ENCODE measurements at places on chromosomes 7 and 10. TPM values are rescaled to one million over a fixed set of nuclear protein-coding genes. Genes with fewer than 3 reads are reported as not detected.

- H3K27me3 ChIP-seq, result no peaks in the 10 kb centered on the region
- H3K36me3 ChIP-seq, result no peaks in the 10 kb centered on the region
- no peak for DNase-seq
- peak overlapping the region; percentile 50 for H3K27ac ChIP-seq
- H3K4me3 ChIP-seq, result no peak overlapping the region
- peaks cover 13% of the 10 kb centered on the region for H3K4me1 ChIP-seq
These were observed 36.3 kb downstream of the LAMB4 start for GRCh38 chr7:108093851-108094331.

GRCh38 chr7:115662120-115662519 lies 368.4 kb downstream of the TFEC start:
- no peak overlapping the region for H3K4me3 ChIP-seq
- H3K36me3 ChIP-seq, result no peaks in the 10 kb centered on the region
- H3K27me3 ChIP-seq, result no peaks in the 10 kb centered on the region
- H3K27ac ChIP-seq, result no peak overlapping the region
- H3K4me1 ChIP-seq, result no peaks in the 10 kb centered on the region

- no peaks in the 10 kb centered on the region for H3K27me3 ChIP-seq
- DNase-seq, result no peak
- H3K4me1 ChIP-seq, result peaks cover 37% of the 10 kb centered on the region
- H3K27ac ChIP-seq, result peak overlapping the region; percentile 15
- no peak overlapping the region for H3K4me3 ChIP-seq
- no peaks in the 10 kb centered on the region for H3K36me3 ChIP-seq
These were observed 3.5 kb downstream of the CYTH3 start for GRCh38 chr7:6268907-6269306.

- H3K27me3 ChIP-seq, result no peaks in the 10 kb centered on the region
- peaks cover 12% of the 10 kb centered on the region for H3K4me1 ChIP-seq
- peak; percentile 82 for DNase-seq
- no peak overlapping the region for H3K4me3 ChIP-seq
- H3K27ac ChIP-seq, result no peak overlapping the region
These were observed 23.2 kb downstream of the POR start for GRCh38 chr7:75937958-75938786.

DNA sequence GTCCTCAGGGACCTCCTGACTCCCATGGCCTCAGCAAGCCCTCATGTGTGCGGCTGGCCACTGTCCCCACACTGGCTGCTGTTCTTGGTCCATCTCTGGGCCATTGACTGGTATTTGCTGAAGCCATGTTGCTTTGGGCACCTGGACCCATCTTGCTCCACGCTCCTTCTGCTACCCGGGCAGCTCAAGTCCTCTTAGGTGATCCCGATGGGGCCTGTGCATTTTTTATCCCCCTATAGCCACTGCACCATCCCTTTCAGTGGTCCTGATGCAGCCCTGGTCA lies 16.7 kb downstream of the RAMP3 start:
- H3K27me3 ChIP-seq, result peaks cover 3% of the 10 kb centered on the region
- no peaks in the 10 kb centered on the region for H3K36me3 ChIP-seq
- no peak overlapping the region for H3K27ac ChIP-seq
- H3K4me3 ChIP-seq, result no peak overlapping the region
- no peaks in the 10 kb centered on the region for H3K4me1 ChIP-seq

DNA sequence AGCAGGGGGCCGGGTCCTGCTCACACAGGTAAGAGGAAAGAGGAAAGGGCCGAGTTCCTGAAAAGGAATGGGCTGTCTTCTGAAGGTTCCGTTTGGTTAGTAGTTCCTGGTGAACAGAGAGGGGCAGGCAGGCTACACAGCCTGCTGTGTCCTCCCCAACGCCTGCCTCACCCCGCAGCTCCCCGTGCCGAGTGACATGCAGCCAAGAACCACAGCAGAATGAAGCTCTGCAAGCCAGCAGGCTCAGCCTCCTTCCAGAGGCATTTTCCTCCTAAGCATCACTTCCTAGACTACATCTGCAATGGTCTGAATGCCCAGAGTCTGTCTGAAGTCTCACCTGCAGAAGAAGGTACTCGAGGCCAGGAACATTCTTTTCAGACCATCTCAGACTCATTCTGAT lies 202.4 kb upstream of the TCERG1L start:
- DNase-seq, result no peak
- H3K27ac ChIP-seq, result no peak overlapping the region
- no peak overlapping the region for H3K4me3 ChIP-seq
- H3K27me3 ChIP-seq, result peaks cover 11% of the 10 kb centered on the region
- H3K4me1 ChIP-seq, result peaks cover 4% of the 10 kb centered on the region

DNA sequence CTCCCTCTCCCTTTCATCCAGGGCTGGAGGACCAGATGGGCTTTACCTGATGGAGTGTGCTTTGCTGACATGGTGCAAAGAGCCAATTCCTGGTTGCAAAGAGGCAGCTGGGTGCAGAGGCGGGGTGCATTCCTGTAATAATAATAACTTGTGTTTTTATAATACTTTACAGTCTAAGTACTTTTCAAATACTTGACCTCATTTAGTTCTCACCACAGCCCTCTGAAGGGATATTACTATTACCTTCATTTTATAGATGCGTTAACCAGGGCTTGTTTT lies 70.4 kb downstream of the TCF7L2 start:
- no peaks in the 10 kb centered on the region for H3K27me3 ChIP-seq
- H3K4me3 ChIP-seq, result no peak overlapping the region
- H3K36me3 ChIP-seq, result no peaks in the 10 kb centered on the region
- peak overlapping the region; percentile 48 for H3K27ac ChIP-seq
- DNase-seq, result no peak

- H3K4me3 ChIP-seq, result no peak overlapping the region
- no peak overlapping the region for H3K27ac ChIP-seq
- peaks cover 3% of the 10 kb centered on the region for H3K4me1 ChIP-seq
- DNase-seq, result no peak
- H3K36me3 ChIP-seq, result no peaks in the 10 kb centered on the region
These were observed 148.4 kb downstream of the PLXDC2 start for GRCh38 chr10:19964625-19965024.

- H3K27ac ChIP-seq, result no peak overlapping the region
- no peak for DNase-seq
- H3K4me1 ChIP-seq, result no peaks in the 10 kb centered on the region
These were observed 134.2 kb downstream of the CTTNBP2 start for GRCh38 chr7:117739085-117739484.

- H3K27me3 ChIP-seq, result no peaks in the 10 kb centered on the region
- H3K36me3 ChIP-seq, result no peaks in the 10 kb centered on the region
- H3K4me3 ChIP-seq, result no peak overlapping the region
- H3K27ac ChIP-seq, result no peak overlapping the region
These were observed 623.1 kb upstream of the MGMT start for GRCh38 chr10:128843972-128844371.

- DNase-seq, result no peak
- H3K4me1 ChIP-seq, result peaks cover 53% of the 10 kb centered on the region
- peak overlapping the region; percentile 95 for H3K27ac ChIP-seq
These were observed 854 bp downstream of the CTBP2 start for GRCh38 chr10:125159486-125159931.

GRCh38 chr10:96863922-96864543 lies 31.9 kb downstream of the LCOR start:
- no peak overlapping the region for H3K4me3 ChIP-seq
- H3K36me3 ChIP-seq, result peaks cover 9% of the 10 kb centered on the region
- no peak overlapping the region for H3K27ac ChIP-seq
- H3K27me3 ChIP-seq, result no peaks in the 10 kb centered on the region
- peaks cover 15% of the 10 kb centered on the region for H3K4me1 ChIP-seq
- DNase-seq, result no peak

- H3K27ac ChIP-seq, result no peak overlapping the region
- no peaks in the 10 kb centered on the region for H3K27me3 ChIP-seq
- DNase-seq, result no peak
These were observed 26.4 kb downstream of the SLC35B4 start for GRCh38 chr7:134290286-134290685.

DNA sequence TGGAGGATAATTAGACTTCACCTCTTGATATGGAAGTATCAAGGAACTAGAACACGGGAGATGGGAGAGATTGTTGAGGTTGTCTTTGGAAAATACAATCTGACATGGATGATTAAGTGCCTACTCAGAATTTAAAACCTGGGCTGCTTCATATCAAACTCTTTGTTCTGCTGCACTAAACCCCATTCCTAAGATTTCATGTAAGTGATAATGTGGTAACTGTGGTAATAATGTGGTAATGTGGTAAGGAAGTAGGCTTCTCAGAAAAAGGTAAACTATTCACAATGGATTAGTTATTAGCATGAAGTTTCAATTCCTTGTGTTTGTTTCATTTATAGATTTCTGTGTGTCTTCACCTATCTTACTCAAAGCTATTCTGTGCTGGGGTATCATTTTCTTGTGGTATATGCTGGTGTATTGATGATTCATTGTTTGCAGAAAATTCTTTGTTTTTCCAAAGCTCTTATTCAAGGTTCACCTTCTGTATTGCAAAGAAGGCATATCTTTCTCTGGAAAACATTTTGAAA lies 129.9 kb upstream of the TAC1 start:
- H3K4me1 ChIP-seq, result no peaks in the 10 kb centered on the region
- H3K4me3 ChIP-seq, result no peak overlapping the region
- no peaks in the 10 kb centered on the region for H3K36me3 ChIP-seq
- no peaks in the 10 kb centered on the region for H3K27me3 ChIP-seq
- no peak overlapping the region for H3K27ac ChIP-seq

DNA sequence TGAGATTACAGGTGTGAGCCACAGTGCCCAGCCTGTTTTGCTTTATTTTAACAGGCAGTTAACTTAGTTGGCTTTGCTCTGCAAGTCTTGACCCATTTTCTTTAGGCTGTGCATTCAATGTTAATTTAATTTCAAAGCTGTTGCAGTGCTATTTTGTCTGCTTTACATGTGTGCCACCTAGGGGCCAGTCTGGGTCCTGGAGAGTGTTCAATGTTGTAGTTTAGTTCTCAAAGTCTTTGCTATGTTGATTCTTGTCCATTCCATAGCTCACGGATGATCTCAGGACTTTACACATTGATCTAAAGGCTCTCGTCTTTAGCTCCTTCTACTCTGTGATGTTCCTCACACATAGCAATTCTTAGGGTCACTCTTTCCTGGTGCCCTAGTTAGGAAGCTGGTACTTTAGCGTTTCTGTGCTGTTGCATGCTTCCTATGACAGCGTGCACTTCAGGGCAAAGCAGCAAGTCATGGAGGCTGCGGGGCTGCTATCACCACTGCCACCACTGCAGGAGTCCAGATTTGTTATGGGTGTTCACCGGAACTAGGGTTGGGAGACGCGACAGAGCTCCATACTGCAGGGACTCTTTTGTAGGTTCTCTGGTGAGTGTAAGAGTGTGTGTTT lies 16.4 kb upstream of the ABCA13 start:
- no peak overlapping the region for H3K4me3 ChIP-seq
- no peak for DNase-seq
- no peak overlapping the region for H3K27ac ChIP-seq

DNA sequence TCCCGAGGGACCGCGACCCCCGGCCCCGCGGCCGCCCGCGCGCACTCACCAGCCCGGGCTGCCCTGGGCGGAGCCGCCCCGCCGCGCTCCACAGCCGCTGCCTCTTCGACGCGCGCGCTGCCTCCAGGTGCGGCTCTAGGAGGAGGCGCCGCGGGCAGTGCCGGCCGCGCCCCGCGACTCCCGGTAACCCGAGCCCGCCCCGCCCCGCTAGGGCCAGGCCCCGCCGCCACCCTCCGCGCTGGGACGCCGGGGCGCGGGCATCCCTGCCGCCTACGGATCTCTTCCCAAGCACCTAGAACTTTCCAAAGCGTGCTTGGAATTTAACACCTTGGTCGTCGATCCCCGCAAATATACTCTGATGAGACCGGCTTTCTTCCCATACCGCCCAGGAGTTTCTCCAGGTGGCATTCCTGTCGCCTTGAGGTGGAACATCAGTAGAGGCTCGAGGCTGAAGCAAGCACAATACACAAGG lies at the start of gene SLC26A5:
SLC26A5 (minus strand) TSS at position 159 of the 472 bp plus-strand sequence. CDS start 24,693 bp downstream, outside the sequence.
- no peak for DNase-seq
- H3K36me3 ChIP-seq, result no peaks in the 10 kb centered on the region
- H3K27me3 ChIP-seq, result peaks cover 33% of the 10 kb centered on the region
- H3K4me3 ChIP-seq, result peak within 1 kb of the TSS; percentile 53

DNA sequence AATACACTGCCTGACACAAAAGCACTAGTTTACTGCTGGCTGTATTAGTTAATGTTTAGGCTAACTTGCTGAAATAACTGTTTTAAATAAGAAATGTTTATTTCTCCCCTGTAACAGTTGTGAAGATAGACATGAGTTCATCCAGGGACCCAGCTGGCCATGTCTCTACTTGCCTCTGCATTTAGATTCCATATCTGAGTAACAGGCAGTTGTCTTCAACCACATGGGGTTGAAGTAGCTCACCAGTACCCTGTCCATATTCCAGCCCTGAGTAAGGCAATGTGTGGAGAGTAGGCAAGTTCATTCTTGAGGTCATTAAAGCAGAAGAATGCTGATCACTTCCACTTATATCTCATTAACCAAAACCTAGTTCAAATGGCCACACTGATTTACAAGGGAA lies 31.1 kb upstream of the RSBN1L start:
- no peaks in the 10 kb centered on the region for H3K27me3 ChIP-seq
- no peak for DNase-seq
- no peak overlapping the region for H3K27ac ChIP-seq
- no peaks in the 10 kb centered on the region for H3K4me1 ChIP-seq

The GPR158 gene
- total RNA-seq, result not detected

The ZNF25 gene
- total RNA-seq, result 7.2 TPM

The TMEM196 gene
- not detected for total RNA-seq

The ZNF365 gene
- 2.5 TPM for total RNA-seq

The FEZF1 gene
- not detected for total RNA-seq

The ANKRD61 gene
- not detected for total RNA-seq

The PHKG1 gene
- total RNA-seq, result 5.2 TPM

The ATRNL1 gene
- 1.4 TPM for total RNA-seq

The ZNF783 gene
- total RNA-seq, result 9.9 TPM

The PAPOLB gene
- not detected for total RNA-seq

The IL6 gene
- 36.0 TPM for total RNA-seq

The SUN3 gene
- total RNA-seq, result not detected

The COL26A1 gene
- total RNA-seq, result not detected
